ENCODE measurements at places on chromosomes 1 and 21. TPM values are rescaled to one million over a fixed set of nuclear protein-coding genes. Genes with fewer than 3 reads are reported as not detected.

DNA sequence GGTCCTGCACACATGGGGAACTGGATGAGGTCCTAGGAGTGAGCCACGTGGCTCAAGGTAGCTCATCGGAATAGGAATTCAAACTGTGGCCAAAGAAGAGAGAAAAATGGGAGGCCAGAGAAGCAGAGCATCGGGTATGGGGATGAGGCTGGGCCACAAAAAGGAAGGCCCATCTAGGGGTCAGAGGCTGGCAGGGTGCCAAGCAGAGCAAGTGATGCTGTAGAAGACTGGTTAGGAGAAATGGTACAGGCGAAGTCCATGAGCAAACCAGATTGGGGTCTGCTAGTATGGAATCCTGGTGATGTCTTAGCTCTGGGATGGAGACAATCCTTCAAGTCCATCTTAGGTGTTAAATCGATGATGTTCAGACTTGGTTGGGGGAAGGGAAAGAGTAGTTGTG, 68.0 kb downstream of the TEX35 start:
- no peak for DNase-seq

- peak; percentile 93 for DNase-seq
Measured at GRCh38 chr1:42456010-42456753, at the start of the genes PPCS and ZMYND12. Gene PPCS (plus strand): TSS chr1:42456543. CDS start chr1:42456566, 23 bp downstream. Gene ZMYND12 (minus strand): TSS chr1:42456022. CDS start chr1:42455997, 25 bp downstream.

DNA sequence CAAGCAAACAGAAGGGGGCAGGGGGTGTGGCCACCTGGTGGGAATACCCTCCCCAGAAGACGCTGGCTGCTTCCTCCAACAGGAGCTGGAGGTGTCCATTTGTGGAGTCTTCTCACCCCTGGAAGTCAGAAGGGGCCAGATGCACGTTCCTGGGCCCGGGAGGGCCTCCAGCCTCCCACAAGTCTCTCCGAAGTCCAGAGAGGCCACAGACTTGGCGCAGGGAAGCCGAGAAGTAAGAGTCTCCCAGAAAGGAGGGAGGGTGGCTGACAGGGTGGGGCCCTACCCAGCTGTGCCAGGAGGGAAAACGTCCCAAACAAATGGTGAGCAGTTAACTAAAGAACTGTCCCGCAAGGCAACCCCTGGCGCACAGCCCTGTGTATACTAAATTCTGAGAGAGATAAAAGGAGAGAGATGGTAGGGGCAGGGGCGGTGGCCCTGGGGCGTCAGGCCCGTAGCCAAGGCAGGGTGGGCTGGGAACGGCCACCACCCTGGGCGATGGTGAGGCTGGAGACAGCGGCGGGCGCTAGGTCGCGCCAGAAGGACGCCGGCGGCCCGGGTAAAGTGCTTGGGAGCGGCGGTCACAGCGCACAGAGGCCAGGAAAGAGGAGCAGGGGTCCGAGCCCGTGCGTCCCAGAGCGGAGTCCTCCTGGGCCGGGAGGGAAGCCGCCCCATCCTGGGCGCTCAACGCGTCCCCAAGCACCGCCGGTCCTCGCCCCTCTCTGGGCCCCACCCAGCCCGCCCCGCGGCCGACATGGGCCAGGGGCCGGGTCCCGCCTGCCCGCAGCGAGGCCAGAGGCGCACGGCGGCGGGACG, 1.2 kb downstream of the CHD5 start:
- DNase-seq, result no peak

- peak; percentile 50 for DNase-seq
Measured at GRCh38 chr1:226643177-226643576, 94.6 kb downstream of the STUM start.

DNA sequence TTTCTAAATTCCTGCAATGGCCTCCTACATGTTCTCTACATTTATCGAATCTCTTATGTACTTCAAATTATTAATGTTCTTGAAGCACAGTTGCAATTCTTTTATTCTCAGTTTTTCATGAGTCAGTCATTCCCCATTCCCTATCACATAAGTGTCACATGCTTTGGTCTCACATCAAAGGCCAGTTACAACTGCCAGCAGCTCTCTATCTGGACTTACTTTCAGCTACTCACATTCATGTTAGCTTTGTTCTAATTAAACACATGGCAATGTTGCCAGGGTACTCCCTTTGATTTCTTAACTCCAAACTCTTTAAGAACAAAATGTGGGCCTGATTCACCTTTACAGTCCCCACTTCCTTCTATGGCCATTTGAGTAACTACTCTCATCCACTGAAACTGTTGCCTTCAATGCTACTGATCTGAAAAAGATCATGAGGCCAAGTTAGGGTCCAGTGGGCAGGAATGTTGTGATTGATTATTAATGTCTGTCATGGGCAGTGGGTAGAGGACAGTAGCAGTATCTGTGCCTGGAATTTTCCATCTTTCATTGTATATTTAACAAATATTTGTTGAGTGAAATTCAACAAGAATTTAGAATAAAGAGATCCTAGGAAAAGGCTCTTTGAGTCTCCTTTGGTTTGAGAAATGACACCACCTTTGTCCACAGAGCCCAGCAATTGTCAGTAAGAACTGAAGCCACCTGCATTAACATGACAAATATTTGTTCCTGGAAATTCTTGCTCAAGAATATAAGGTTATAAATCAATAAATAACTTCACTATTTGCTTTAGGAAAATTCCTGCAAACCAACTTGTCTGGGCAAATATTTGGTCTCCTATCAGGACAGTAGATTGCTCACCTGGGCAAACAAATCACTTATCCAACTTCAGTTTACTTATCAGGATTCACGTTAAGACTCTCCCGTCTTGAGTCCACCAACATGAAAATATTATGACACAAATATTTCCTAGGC, 153.6 kb upstream of the SAMSN1 start:
- DNase-seq, result no peak

GRCh38 chr1:234997896-234998741, 130.5 kb downstream of the TOMM20 start:
- DNase-seq, result peak; percentile 80

The SHCBP1L gene
- not detected for total RNA-seq

The KRTAP21-2 gene
- total RNA-seq, result not detected

The CRP gene
- total RNA-seq, result not detected

The ATPAF1 gene
- 198 TPM for total RNA-seq

The KRTAP12-2 gene
- total RNA-seq, result not detected

All from Right ventricle myocardium superior (tissue), 1 donor.